Esophagus muscularis mucosa (tissue), 4 donors: ENCODE measurements at places on chromosomes 13 and 19. TPM values are rescaled to one million over a fixed set of nuclear protein-coding genes. Genes with fewer than 3 reads are reported as not detected.

DNA sequence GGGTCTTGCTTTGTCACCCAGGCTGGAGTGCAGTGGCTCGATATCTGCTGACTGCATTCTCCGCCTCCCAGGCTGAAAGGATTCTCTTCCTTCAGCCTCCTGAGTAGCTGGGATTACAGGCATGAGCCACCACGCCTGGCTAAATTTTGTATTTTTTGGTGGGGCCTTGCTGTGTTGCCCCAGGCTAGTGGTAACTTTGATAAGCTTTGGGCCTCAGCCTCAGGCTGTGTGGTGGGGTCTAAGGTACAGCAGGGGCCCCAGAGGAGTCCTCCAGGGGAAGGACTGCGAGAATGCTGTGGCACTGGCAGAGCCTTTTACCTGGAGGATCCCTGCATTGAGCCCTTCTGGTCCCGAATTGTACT is 7.2 kb downstream of the DOT1L start:
- DNase-seq, result no peak

DNA sequence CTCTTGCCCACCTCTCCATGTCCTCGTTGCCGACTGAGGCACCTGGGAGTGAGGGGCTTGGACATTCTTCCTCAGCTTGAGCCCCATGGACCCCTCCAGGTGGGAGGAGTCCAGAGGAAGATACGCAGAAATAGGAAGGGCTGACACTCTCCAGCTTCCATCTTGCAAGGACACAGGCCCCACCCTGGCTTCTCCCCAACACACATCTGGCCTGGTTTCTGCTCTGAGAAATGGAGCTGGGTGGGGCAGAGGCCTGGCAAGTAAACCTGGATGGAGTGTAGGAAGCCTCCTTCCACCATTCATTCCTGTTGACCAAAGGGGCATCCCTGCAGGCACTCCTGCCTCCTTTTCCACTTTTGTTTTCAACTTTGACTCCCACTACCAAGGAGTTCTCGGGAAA is 50.5 kb downstream of the NFIX start:
- no peak for DNase-seq

DNA sequence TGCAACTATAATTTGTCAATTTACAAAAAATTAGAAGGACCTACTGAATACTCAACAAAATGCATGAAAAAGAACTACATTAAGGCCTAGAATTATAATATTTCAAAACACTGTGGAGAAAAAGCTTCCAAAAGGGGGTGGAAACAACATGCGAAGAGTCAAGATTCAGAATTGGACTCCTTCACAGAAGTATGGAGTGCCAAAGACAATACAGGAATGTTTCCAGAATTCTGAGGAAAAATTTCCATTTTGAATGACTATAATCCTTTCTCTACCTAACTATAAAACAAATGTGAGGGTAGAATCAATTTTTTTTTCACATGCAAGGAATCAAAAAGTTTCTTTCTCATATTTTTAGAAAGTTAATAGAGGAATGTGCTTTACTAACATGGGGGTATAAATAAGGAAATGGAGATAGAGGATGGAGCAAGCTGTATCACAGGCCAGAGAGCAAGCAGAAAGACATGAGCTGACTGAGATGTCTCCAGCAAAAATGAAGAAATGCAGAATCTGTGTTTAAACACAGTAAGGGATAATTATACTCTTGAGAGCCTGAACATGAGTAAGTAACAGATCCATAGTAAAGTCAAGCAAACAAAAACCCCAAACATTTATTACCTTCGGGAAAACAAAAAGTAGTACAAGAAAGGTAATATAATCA is 39.5 kb upstream of the SMAD9 start:
- DNase-seq, result no peak

The BIVM gene
- 17.0 TPM for total RNA-seq

GRCh38 chr19:48818234-48818820 is 7.5 kb upstream of the BCAT2 start:
- no peak for DNase-seq

The F10 gene
- total RNA-seq, result 4.6 TPM
